ENCODE measurements at places on chromosomes 1 and 21. TPM values are rescaled to one million over a fixed set of nuclear protein-coding genes. Genes with fewer than 3 reads are reported as not detected.

KCNA3 gene
- polyA plus RNA-seq, result not detected

TNN gene
- not detected for polyA plus RNA-seq

CD84 gene
- polyA plus RNA-seq, result not detected

TTC24 gene
- polyA plus RNA-seq, result not detected

CLCNKB gene
- 0.10 TPM for polyA plus RNA-seq

SLC25A34 gene
- 0.28 TPM for polyA plus RNA-seq

MRPL37 gene
- 31.0 TPM for polyA plus RNA-seq

GRCh38 chr1:236794585-236795034 lies 482 bp upstream of the MTR start:
- no peak for DNase-seq

DNA sequence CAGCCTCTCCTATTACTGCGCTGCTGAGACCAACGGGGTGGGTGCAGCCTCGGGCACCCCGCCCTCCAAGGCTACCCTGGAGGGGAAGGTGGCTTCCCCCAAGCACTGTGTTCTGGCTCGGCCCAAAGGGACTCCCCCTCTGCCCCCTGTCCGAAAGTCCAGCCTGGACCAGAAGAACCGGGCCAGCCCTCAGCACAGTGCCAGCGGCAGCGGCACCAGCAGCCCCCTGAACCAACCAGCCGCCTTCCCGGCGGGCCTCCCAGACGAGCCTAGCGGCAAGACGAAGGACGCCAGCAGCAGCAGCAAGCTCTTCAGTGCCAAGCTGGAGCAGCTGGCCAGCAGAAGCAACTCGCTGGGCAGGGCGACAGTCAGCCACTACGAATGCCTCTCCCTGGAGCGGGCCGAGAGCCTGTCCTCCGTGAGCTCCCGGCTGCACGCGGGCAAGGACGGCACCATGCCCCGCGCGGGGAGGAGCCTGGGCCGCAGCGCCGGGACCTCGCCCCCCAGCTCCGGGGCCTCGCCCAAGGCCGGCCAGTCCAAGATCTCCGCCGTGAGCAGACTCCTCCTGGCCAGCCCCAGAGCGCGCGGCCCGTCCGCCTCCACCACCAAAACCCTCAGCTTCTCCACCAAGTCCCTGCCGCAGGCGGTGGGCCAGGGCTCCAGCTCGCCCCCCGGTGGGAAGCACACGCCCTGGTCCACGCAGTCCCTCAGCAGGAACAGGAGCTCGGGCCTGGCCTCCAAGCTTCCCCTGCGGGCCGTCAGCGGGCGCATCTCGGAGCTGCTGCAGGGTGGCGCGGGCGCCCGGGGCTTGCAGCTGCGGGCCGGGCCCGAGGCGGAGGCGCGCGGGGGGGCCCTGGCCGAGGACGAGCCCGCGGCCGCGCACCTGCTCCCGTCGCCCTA lies 533.1 kb downstream of the KIF26B start:
- DNase-seq, result no peak

- DNase-seq, result no peak
Observed at GRCh38 chr1:109764561-109765482, 1.1 kb upstream of the EPS8L3 start.

DNA sequence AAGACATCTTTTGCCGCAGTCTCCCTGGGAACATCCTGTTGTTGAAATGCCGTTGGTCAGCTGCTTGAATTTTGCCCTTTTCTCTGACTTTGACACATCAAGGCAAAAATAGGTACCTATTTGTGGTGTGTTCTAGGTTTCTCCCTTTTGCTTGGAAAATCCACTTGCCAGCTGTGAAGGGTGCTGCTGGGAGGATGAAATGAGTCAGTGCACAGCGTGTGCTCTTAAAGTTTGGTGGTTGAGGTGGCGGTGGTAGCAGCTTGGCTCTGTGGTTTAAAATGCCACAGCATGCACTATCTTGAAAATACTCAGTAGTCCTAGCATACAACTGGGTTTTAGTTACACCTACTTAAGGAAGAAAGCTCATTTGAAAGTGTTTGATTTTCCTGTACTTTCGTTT lies 183.8 kb downstream of the DHRS3 start:
- peak; percentile 48 for DNase-seq

- DNase-seq, result no peak
Observed at GRCh38 chr21:46116189-46116775, 18.4 kb downstream of the COL6A2 start.

- DNase-seq, result no peak
Observed at GRCh38 chr1:247445526-247446356, 12.2 kb downstream of the OR2B11 start.

- DNase-seq, result no peak
Observed at GRCh38 chr1:209746451-209747165, 9.2 kb upstream of the TRAF3IP3 start.

GRCh38 chr1:63368131-63368530 lies 704 bp downstream of the ALG6 start:
- DNase-seq, result no peak

- no peak for DNase-seq
Observed at GRCh38 chr1:115505148-115505571, 136.6 kb upstream of the VANGL1 start.

DNA sequence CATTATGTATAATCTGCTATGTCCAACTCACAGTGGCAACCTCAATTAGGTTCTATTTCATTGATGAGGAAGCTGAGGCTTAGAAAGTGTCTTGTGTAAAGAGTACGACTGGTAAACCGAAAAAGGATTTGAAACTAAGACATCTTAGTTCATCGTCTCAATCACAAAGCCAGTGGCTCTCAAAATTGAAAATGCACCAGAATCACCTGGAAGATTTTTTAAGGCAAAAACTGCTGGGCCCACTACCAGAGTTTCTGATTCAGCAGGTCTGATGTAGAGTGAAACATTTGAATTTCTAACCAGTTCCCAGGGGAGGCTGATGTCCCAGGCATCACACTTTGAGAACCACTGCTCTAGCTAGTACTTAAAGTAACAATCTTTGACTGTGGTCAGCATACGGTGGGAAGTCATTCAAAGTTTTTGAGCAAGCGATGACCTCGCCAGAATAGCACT lies 5.2 kb upstream of the LRRC53 start:
- DNase-seq, result no peak

DNA sequence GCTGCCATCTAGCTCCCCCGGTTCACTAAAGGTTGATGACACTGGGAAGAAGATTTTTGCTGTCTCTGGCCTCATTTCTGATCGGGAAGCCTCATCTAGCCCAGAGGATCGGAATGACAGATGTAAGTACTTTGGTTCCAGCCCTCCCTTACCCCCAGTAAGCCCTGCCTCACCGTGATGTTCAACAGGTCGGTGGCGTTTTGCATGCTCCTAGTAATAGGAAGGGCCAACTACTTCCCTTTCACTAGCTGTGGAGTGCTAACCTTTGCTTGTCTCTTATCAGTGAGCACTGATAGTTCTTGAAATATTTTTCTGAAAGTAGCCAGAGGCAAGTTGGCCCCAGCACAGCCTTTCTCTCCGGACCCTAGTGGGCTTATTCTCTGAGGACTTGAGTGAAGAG lies 7.5 kb downstream of the RNF220 start:
- no peak for DNase-seq

DNA sequence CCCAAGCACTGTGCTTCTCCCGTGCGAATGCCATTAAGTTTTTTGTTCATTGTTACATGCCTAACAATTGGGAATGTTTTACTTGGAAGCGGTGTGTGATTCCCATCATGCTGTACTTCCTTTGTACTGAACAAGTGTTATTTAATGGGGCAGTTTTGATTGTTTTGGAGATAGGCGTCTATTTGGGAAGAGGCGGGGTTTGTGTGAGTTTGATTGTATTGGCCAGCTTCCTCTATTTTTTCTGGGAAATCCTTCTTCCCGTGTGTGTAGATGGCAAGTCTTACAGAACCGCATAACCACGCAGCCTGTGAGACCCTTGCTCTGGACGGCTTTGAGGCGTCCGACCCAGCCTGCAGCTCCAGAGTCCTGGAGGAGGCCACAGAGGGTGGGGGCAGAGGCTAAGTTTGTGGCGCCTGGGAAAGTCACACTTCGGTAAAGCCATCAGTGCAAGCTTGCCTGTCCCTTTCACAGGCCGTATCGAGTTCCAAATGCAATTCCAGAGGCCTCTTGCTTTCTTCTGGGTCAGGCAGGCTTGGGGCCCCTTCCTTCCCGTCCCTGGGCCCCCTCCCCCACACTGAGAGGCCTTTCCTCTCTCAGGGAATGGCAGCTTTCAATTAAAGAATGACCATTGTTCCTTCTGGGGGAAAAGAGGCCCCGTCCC lies 210.3 kb downstream of the TOMM20 start:
- no peak for DNase-seq

GRCh38 chr1:231515748-231516147 lies 12.7 kb upstream of the TSNAX start:
- DNase-seq, result no peak
